BJ (cell line): ENCODE measurements at places on chromosomes 13 and 19.

GRCh38 chr13:30725326-30726085 is 9.8 kb upstream of the ALOX5AP start:
- DNase-seq = no peak

DNA sequence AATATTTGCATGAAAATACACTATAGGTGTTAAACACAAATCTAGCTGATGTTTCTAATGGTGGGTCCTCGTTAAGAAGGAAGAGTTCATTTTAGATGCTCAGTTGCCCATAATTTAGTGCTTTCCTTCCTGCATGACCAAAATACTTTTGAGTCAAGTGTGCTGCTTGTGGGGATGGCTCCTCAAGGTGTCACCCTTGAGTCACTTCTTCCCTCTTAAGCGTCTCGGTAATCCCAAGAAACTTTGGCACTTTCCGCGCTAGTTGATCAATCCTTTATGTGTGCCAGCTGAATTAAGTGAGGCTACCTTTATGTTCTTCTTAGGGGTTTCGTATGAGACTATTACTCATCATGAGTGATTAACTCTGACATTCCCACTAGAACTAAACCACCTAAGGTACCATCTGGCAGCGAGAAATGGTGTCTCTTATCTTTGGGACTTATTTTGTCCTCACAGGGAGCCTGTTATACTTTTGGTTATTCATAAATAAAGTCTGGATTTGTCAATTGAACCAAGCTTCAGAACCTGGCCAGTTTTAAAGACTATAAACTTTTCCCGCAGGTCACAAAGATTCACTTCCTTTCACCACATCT is 106.8 kb downstream of the NHLRC3 start:
- DNase-seq = peak; percentile 11

DNA sequence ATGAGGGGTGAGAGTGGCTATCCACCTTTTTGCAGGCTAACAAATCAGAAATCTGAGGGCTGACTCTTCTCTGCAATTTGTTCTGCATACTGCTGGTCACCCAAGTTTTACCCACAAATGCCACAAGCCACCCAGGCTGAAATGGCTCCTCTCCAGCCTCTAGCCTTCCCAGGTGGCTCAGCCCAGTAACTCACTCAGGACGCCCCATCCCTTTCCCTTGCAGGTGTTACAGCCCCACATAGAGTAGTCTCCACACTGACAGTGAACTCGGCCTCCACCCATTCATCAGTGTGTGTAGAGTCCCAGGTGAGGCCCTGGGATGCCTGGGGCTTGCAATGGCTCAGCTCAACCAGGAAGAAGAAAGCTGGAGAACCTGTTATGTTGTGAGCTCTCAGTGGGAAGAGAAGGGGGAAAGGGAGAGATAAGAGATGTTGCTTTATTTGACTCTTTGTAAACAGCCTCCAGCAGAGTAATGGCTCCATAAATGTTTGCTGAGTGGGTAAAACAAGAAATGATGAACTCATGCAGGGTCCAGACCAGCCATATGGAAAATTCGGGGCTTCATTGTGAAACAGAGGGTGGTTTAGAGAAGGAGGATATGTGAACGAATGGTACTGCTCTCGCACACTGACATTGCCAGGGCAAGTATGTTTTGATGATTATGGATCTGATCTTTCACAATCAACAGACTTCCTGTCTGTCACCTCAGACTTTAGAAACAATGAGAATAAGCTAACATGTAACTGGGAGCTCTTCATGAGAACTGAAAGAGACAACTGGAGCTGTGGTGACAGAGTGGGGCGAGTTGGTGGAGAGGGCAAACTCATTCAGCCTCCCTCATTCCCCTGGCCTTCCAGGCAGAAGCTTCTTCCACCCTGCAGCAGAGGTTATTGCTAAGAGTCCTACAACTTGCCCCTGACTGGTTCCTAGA is 74.2 kb upstream of the RFC3 start:
- DNase-seq = no peak

- DNase-seq = no peak
These were observed 13.1 kb downstream of the C19orf47 start for GRCh38 chr19:40335101-40335500.

- no peak for DNase-seq
These were observed 109.7 kb upstream of the MCF2L start for GRCh38 chr13:112859128-112859816.

DNA sequence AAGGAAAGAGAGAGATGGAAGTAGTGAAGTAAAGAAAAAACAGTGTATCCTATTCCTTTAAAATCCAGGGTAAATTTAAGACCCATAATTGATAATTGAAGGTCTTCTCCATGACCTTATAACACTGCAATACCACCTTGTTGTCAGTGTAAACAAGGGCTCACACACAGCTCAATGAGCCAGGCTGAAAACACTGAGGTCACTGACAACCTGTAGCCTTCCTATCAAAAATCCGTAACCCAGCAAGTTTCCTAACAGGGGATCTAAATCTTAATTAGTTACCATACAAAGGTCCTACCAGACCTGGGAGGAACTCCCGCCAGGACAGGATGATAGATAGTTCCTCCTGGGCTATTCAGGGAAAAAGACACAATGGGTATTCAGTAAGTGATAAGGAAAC is 1677.1 kb downstream of the OLFM4 start:
- DNase-seq = no peak

- no peak for DNase-seq
These were observed at the start of gene PPP1R12C for GRCh38 chr19:55116859-55117662. Gene PPP1R12C, minus strand, starts transcription at chr19:55117637. Its CDS starts 94 bp downstream, at chr19:55117543.

DNA sequence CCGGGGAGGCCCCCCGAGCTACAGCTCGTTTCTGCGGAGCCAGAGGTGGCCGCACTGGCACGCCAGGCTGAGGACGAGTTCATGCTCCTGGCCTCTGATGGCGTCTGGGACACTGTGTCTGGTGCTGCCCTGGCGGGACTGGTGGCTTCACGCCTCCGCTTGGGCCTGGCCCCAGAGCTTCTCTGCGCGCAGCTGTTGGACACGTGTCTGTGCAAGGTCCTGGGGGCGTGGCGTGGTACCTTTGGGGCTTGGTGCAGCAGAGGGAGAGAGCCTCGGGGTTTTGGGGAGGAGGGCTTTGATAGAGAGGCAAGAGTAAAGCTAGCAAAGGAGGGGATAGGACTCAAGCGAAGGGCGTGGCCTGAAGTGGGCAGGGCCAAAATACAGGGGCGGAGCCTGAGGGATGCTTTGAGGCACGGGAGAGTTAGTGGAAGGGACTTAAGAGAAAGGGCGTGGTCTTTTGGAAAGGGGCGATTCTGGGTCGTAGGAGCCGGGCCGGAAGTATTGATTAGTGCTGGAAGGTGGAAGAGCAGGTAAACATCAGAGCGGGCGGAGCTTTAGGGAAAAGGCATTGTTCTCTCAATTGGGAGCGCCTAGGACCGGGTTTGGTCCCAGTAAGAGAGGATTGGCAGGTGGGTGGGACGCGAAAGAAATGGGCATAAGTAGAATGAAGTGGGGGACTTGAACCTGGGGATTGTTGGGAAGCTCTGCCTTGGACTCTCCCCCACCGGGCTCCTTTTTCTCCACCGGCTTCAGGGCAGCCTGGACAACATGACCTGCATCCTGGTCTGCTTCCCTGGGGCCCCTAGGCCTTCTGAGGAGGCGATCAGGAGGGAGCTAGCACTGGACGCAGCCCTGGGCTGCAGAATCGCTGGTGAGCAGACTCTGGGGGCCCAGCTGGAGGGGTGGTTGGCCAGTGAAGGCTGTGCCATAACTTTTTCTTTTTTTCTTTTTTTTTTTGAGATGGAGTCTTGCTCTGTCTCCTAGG is 1.2 kb downstream of the PPM1N start:
- no peak for DNase-seq

DNA sequence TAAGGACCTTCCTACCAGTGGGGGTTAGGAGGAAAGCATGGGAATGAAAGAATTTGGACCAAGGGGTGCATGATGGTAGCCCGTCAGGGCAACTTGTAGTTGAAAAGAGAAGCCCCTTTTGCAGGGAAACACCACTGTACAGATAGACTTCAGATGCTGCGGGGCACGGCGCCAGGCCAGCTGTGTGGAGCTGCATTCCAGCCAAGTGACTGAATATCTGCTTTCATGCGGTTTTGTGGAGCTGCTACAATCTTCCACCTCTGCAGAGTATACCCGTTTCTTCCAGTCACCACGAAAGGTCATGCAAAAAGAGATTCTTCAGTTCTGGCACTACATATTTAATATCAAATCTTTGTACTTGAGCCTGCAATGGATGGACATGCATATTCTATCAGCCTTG is 104.7 kb downstream of the RGCC start:
- DNase-seq = no peak

GRCh38 chr19:13318190-13318589 is 168.0 kb downstream of the IER2 start:
- no peak for DNase-seq

- no peak for DNase-seq
These were observed 8.9 kb downstream of the SPRY2 start for GRCh38 chr13:80331984-80332383.

- DNase-seq = peak; percentile 44
These were observed 30.6 kb upstream of the ATP1A3 start for GRCh38 chr19:42024622-42025111.

DNA sequence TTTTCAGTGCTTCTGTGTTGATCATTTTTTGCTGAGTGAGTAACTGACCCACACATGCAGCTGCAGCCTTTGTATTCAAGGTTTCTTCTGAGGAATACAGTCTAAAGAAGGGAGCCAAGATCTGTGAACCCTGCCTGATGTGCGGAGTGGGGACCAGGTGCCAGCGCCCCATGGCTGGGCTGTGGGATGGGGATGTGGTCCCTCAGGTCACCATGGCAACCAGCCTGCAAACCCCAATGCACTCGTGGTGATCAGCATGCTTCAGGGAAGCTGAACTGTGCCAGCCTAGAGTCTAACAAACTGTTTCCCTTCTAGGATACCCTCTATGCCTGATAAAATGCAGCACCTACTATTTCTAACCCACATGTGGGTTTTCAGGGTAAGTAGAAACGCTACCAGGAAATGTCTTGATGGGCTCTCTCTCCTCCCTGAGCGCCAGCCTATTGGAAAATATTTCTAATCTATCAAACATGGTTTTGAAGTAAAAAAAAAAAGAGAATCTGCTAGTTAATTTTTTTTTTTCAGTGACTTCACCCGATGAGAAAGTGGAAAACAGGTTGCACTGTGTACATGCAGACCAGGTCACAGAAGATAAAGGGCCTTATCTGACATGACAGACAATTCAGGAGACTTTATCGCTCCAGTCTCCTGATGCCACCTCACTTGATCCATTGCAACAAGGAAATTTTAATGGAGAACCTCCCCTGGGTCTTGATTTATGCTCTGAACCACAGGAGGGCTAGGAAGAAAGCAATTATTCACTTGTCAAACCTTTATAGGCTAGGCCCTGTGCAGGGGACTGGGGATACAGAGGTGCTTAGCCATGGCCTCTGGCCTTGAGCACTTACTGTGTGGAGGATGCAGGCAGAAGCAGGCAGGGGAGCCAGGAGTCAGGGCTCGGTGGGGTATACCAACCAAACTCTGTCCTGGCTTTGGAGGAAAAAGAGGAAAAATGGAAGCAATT is 51.1 kb downstream of the RASL11A start:
- no peak for DNase-seq
